ENCODE measurements at places on chromosomes 6 and 20.

GRCh38 chr20:42492290-42492689, 697.4 kb downstream of the PTPRT start:
- no peak for DNase-seq

GRCh38 chr6:5174244-5174643, 86.5 kb downstream of the LYRM4 start:
- peak; percentile 87 for DNase-seq

GRCh38 chr20:6806275-6806674, 38.8 kb downstream of the BMP2 start:
- DNase-seq: no peak

- no peak for DNase-seq
Observed at GRCh38 chr6:71197267-71197666, 91.3 kb upstream of the OGFRL1 start.

GRCh38 chr6:28349892-28350737, at the start of gene ZKSCAN3:
ZKSCAN3 (plus strand) TSS chr6:28349947; CDS start chr6:28359587, 9,640 bp downstream.
- DNase-seq: peak; percentile 86

DNA sequence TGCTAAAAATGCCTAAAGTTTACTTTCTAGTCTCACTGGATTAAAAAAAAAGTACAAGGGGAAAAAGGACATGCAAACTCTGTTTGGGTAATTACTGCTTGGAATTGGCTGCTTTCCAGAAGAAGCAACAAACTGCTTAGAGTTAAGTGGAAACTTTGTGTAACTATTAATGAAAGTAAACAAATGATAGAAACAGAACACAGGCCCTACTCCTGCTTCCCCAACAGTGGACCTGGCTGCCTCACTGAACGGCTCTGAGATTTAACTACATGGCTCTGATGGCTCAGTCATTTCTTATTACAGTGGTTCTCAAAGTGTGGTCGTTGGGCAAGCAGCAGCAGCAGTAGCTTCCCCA, 108.5 kb downstream of the MAN1A1 start:
- peak; percentile 94 for DNase-seq

DNA sequence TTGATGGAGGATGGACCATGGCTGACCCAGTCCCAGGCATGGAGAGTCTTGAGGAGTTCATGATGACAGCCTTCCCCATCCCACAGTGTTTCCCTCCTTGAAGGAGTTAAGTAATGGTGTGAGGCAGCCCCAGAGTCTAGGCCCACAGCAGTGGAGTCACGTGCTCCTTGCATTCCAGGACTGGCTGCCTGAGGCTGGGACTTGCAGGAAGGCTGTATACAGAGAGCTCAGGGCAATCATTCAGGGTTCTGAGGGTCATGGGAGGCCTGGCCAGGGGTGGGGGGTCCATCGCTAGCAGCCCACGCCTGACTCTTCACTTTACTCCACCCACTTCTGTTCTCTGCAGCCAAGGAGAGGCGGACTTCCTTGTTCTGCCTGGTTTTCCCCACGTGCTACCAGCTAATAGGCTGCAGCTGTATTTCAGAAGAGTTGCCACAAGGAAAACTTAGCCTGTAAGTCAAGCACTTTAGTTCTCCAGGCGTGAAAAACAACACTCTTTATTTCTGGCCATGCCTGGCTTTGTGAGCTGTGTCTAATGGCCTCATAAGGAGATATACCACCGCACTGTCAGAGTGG, 272.5 kb downstream of the DHX35 start:
- DNase-seq: no peak

Measured in lung (tissue), 17 donors.